NCI-H1436 treated with DMSO at 0.1 percent for 48 hours (cell line): ENCODE measurements at places on chromosomes 11 and 22.

GRCh38 chr22:42162728-42163489 lies 32.3 kb upstream of the CYP2D6 start:
- no peak for DNase-seq

DNA sequence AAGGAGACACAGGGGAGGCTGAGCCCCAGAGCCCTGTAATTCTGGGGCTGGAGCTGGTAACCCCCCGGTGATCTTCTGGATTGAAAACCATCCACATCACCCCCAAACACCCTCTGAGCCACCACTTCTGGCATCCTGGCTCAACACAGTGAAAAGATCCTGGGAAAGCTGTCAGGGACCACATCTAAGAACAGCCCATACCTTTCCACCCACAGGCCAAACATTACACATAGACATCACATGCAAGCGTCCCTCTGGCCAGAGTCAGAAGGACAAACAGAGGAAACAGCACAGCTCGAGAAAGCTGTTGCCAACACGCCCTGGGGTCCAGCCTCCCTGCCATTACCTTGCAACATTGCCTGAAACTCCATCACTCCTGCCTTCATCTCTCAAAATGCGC lies 469.5 kb downstream of the SOX6 start:
- no peak for DNase-seq

DNA sequence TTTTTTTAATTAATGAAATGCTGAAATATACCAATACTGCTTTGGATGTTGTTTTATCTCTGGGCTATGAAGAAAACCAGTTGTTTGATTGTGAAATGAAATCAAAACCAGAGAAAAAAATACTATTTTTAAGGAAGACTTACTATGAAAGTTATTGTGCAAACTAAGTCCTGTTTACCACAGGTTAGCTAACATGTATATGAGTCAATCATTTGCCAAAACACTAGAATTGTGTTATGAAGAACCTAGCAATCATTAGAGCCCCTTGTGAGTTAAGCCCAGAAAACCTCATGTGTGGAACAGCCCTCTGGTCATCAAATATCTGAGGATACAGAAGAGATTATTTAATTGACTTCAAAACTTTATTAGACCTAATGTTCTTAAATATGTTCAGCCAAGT lies 83.7 kb downstream of the FAT3 start:
- no peak for DNase-seq

- no peak for DNase-seq
Measured at GRCh38 chr11:116271479-116271878, 501.3 kb downstream of the BUD13 start.

GRCh38 chr22:39129081-39129480 lies 23.4 kb downstream of the CBX7 start:
- DNase-seq = no peak

DNA sequence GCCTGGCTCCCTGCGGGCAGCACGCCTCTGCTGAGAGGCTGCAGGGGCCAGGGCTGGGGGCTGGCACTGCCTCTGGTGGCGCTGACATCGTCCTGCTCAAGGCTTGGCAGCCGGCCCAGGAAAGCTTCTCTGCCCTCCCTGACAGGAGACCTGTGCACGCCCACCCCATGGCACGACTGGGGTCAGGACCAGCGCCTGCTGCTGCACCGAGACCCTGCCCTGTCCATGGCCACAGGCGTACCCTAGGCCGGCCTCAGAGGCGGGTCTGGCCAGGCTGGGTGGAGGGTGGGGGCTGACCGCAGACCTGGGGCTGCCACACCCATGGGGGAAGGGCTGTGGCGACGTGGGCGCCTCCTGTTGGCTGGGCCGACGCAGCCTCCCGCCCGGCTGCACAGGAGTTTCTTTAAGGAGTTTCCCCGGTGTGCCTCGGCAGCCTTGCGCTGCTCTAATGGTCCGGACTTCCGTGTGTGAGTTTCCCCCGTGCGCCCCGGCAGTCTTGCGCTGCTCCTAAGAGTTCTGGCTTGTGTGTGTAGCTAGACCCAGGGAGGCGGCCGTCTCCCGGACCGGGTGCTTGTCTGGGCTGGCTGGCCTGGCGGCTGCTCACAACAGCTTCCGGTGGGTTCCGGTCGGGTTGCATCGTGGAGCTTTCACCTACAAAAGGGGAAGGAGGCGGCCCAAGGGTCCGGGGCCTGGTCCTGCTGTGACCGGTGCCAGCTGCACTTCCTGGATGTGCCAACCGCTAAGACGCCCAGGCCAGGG lies 4.6 kb downstream of the TRABD start:
- no peak for DNase-seq
